NCI-H446 treated with DMSO at 0.1 percent for 48 hours (cell line): ENCODE measurements at places on chromosomes 4 and X.

GRCh38 chr4:95510877-95511276 lies 37.9 kb downstream of the UNC5C start:
- no peak for DNase-seq

DNA sequence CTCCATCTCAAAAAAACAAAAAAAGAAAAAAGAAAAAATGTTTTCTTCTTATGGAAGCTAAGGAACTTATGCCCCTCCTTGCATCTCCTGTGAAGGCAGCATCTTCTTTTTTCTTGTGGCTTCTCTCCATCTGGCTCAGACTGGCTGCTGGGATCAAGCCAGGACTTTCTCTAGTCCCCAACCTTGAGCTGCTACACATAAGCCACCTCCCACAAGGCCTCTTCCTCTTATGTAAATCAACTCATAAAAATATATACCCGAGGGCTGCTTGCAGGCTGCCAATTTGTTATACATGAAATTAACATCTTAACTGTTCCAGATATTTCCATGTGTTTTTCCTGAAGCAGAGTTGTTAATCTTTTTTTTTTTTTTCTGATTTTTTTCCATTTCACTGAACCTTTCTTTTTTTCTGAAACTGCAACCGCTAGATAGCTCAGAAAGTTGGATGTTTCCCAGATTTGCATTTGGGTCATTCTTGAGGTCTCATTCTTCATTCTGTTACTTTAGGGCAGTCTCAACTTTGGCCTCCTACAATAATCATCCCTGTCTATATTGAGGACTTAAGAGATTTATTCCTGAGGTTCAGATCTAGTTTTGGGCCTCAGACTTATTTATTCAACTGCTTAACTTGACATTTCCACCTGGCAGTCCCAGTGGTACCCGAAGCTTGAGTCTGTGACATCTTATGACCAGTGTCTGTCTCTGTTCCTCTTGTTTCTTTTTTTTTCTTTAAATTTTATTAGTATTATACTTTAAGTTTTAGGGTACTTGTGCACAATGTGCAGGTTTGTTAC lies 10.3 kb downstream of the SNX25 start:
- peak; percentile 61 for DNase-seq

- no peak for DNase-seq
These were observed 446.5 kb downstream of the SPRY1 start for GRCh38 chr4:123843137-123843536.

GRCh38 chr4:141117935-141118334 lies 15.3 kb downstream of the RNF150 start:
- DNase-seq, result no peak

- no peak for DNase-seq
These were observed 16.3 kb downstream of the ARX start for GRCh38 chrX:24999511-24999910.

DNA sequence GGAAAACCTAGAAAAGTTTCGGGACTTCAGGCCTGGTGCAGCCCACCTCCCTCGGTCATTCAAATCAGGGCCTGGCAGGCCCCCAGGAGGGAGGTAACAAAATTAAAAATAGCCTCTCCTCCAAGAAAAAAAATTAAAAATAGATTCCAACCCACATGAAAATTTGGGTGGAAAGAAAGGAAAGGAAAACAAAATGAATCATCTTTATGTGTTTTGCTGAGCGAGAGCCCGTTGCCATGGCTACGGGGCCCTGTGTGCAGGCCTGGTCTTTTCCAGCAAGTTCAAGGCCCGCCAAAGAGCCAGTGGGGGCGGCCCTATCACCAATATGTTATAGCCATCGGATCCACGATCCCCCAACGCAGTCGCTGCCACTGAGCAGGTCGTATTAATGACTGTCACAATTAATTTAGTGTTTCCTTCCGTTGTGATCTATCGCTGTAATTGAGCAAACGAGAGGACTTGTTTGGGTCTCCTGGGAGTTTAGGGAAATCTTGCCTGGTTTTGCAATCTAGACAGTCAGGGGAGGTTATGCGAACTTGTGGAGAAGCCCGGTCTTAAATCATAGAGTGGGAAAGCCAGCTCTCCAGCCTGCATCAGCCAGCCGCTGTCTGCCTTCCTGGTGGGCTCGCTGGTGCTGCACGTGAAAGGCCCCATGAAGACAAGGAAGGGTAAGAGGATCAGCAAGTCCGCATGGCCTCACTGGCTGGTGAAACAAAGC lies 452.4 kb downstream of the BCOR start:
- peak; percentile 28 for DNase-seq

- DNase-seq, result no peak
These were observed 23.5 kb downstream of the DRD5 start for GRCh38 chr4:9804918-9805317.

DNA sequence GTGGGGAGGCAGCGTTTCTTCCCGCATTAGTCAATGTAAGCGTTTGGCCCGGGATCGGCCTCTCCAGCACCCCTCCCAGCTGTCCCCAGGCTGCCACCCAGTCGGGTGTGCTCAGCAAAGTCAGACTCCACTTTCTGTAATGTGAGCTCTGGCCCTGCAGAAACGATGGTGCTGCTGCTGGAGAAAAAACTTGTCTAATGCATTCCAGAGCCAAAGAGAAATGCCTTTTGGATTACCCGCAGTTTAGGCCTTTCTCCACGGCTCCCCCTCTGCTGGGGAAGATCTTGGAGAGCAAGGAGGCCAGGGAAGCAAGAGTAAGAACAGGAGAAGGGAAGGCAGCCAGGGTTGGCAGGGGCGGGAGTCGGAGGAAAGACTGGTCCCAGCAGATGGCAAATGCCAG lies 55.2 kb downstream of the ELF4 start:
- DNase-seq, result no peak

DNA sequence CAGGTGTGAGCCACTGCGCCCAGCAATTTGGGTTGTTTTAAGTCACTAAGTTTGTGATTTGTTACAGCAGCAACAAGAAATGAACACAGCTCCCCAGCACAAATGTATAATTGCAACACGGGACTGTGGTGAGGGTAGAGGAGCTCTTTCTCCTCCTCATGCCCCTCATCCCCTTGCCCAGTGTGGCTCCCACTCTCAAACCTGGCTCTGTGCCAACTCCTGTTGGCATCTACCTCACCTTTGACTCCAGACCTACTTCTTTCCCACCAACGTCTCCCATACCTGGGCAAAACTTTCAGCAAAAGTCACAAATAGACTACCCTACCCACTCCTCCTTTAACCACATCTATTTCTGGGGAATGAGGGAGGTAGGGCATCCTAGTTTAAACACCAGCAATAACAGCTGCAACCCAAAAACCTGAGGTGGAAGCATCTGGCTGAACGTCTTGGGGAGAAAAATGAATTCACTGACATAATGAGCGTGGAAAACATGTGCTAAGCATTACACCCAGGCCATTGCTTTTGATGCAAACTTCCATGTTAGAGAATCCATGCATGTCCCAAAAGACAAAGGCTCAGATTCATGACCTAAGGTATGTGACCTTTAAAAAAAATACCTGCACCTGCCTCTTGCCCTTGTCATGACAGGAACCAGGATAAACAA lies 19.2 kb downstream of the LNX1 start:
- no peak for DNase-seq

GRCh38 chr4:187608001-187608421 lies 387.6 kb upstream of the ZFP42 start:
- DNase-seq, result no peak

GRCh38 chr4:168152837-168153500 lies 60.6 kb downstream of the ANXA10 start:
- DNase-seq, result no peak

DNA sequence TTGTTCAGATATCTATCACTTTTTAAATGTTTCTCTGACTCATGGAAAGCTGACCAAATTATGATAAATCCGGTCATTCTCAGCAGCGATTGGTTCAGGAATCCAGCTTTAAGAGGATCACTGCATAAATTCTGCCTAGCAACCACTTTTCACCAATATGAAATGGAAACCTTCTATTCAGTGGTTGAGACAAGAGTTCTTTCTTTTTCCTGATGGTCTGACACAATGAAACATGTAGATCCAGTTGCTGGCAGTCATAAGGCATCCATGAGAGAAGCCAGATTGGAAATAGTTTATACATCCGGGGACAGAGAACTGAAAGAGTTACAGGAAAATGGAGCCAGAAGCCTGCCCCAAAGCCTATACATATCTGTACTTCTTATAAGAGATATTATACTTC lies 27.2 kb downstream of the MAB21L2 start:
- no peak for DNase-seq

GRCh38 chr4:19187691-19188090 lies 1064.0 kb upstream of the SLIT2 start:
- no peak for DNase-seq

GRCh38 chr4:166896254-166896653 lies 338.0 kb downstream of the SPOCK3 start:
- DNase-seq, result no peak

GRCh38 chr4:152713951-152714705 lies 34.3 kb upstream of the TMEM154 start:
- DNase-seq, result no peak

- DNase-seq, result no peak
These were observed 12.4 kb downstream of the SLC34A2 start for GRCh38 chr4:25667931-25668557.

GRCh38 chr4:182451441-182451840 lies 208.2 kb downstream of the TENM3 start:
- no peak for DNase-seq

GRCh38 chr4:1310031-1310795 lies 20.5 kb downstream of the MAEA start:
- no peak for DNase-seq

GRCh38 chr4:94528792-94529451 lies 77.2 kb downstream of the PDLIM5 start:
- no peak for DNase-seq

DNA sequence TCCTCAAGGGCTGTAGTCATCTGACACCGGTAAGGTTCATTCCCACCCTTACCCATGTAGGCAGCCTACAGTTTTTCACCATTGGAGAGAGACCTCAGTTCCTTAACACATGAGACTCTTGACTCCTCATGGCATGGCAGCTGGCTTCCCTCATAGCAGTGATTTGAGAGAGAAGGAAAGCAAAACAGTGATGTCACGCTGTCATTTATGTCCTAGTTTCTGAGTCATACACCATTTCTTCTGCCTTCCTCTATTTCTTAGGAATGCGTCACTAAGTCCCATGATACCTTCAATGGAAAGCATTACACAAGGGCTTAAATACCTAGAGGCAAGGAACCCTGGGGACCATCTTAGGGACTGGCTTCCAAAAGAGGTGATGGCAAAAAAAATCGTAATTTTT lies 226.1 kb downstream of the SPCS3 start:
- DNase-seq, result no peak

DNA sequence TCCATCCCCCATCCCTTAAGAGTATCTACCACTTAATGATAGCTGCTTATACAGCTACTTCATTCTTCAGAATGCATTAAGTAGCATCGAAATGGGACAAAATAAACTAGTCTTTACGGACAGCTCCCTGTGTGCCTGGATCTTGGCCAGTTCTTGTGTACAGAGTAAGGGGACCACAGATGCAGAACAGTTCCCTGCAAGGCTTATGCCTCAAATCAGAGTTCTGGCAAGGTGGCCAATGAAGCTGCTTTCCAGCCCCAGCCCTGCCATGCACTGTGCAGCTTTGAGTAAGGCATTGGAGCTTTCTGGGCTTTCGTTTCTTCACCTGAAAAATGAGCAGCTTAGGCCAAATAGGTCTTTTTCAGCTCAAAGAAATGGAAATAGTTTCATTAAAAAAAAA lies 14.2 kb downstream of the CLNK start:
- peak; percentile 29 for DNase-seq

- no peak for DNase-seq
These were observed 204.8 kb upstream of the RPS6KA3 start for GRCh38 chrX:20471483-20471882.

GRCh38 chr4:87128006-87128705 lies 92.3 kb downstream of the KLHL8 start:
- no peak for DNase-seq

DNA sequence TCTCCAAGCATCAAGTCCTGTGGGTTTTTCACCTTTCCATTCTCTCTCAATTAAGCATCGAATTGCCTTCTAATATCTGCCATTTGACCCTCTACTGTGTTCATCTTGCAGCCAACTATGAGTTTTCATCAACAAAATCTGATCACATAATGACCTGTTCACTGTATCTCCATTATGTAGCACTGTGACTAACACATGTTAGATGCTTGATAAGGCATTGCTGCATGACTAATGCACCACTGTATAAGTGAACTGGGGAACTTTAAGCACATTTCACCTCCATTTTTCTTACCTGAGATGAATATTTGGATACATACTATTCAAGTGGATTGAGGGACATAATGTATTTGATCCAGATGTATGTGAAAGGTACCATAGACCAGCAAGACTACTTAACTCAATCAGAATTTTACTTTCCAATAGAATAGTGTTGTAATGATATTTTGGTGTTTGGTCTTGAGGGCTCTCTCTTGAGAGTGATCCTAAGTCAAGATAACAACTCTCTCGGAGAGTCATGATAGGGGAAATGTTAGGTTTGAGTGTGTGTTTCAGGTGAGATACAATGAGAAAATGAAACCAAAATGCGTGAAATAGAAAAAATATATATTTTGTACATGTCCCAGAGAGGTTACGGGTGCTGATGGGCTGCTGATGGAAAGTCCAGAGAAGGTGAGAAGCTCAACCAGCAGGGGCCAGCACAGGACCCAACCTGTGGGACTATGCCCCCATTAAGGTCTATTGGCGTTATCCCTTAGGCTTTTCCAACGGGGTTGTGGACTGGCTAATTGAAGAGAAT lies 60.2 kb upstream of the HS3ST1 start:
- no peak for DNase-seq

DNA sequence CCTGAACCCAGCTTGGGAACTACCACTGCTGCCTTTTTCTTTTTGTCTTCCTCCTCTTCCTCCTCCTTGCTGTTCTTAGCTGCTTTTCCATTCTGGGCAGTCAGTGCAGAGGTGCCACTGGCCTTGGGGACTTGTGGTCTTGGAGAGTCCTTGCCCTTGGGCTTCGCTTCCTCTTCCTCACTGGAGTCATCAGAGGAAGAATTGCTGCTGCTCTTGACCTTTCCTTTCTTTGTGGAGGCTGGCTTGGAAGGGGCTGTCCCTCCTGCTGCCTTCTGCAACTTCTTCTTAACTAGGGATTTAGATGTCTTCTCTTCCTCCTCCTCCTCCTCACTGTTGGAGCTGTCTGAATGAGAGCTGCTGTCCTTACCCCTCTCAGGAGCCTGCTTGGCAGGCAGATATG lies 53.2 kb downstream of the FAM9B start:
- DNase-seq, result no peak

DNA sequence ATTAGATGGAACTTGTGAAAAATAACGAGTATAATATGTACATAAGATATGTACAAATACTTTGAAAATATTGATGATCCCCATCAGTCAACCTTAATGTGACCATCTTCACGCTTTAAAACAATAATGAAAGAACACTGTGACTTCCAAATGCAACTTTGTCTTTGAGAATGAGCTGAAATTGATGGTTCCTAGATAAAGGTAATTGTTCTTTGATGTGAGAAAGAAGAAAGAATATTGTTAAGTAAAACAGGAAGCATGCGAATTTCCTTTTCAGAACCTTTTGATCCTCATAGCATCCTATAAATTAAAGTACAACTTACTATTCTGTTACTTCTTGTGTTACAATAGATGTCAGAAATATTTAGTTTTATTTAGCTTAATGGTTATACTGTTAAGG lies 22.2 kb downstream of the IL2 start:
- no peak for DNase-seq

- DNase-seq, result no peak
These were observed at the start of gene ASB5 for GRCh38 chr4:176268963-176269362. TSS of gene ASB5 (minus strand) at chr4:176269222. CDS start at chr4:176269108, 114 bp downstream.
